Cerebellar nuclear complex (tissue), 1 donor: ENCODE measurements at places on chromosomes 1 and 21.
A peak's percentile ranks its signal among the peaks of the same experiment; 100 is the strongest.

- no peak for DNase-seq
Observed at GRCh38 chr1:107142140-107142542, 1.3 kb downstream of the NTNG1 start.

GRCh38 chr1:171220081-171220420 is 28.2 kb upstream of the FMO1 start:
- DNase-seq, result no peak

- no peak for DNase-seq
Observed at GRCh38 chr1:185156288-185156853, 382 bp downstream of the TRMT1L start.

- no peak for DNase-seq
Observed at GRCh38 chr1:67300561-67300960, 7.1 kb upstream of the IL12RB2 start.

DNA sequence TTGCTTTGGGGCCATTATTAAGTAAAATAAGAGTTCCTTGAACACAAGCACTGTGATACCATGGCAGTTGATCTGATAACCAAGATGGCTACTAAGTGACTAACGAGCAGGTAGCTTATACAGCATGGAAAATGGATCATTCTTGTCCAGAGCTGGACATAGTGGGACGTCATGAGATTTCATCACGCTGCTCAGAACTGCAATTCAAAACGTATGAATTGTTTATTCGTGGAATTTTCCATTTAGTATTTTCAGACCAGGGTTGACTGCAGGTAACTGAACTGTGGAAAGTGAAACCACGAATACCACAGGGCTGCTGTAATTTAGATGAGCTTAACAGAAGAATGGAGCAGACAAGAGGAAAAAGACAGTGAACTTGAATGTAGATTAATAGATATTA is 38.9 kb downstream of the CCDC18 start:
- no peak for DNase-seq

GRCh38 chr1:84524590-84524989 is 18.2 kb upstream of the GNG5 start:
- no peak for DNase-seq

GRCh38 chr1:47513393-47513792 is 75.5 kb downstream of the FOXD2 start:
- DNase-seq, result no peak

DNA sequence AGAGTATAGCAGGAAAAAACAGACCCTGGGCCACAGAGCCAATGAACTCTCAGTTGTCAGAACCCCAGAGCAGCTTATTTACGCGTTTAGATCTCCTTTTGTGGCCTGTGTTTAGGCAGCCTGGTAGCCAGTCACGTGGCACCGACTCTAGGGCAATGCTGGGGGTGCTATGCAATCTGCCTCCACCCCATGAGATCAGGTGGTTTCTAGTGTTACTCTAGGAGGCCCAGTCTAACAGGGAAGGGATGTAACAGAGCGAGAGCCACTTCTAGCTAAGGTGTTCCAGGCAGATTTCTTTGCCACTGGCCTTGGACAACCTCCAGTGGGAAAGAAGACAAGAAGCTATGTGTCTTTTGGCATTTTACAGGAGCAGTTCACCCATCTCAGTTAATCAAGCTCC is 12.0 kb upstream of the A3GALT2 start:
- DNase-seq, result no peak

GRCh38 chr21:27122686-27123085 is 155.8 kb upstream of the ADAMTS5 start:
- no peak for DNase-seq

- DNase-seq, result no peak
Observed at GRCh38 chr1:61782771-61783170, 40.5 kb downstream of the PATJ start.

- no peak for DNase-seq
Observed at GRCh38 chr1:64470665-64471217, 812 bp downstream of the CACHD1 start.

- no peak for DNase-seq
Observed at GRCh38 chr1:247407180-247407616, 8.8 kb upstream of the NLRP3 start.

GRCh38 chr21:45316871-45317397 is 29.2 kb upstream of the POFUT2 start:
- no peak for DNase-seq

- DNase-seq, result no peak
Observed at GRCh38 chr1:25501235-25502058, 42.0 kb upstream of the LDLRAP1 start.

GRCh38 chr1:32465578-32465933 is 684 bp downstream of the ZBTB8B start:
- no peak for DNase-seq

- no peak for DNase-seq
Observed at GRCh38 chr1:116875391-116875790, 34.3 kb upstream of the PTGFRN start.

DNA sequence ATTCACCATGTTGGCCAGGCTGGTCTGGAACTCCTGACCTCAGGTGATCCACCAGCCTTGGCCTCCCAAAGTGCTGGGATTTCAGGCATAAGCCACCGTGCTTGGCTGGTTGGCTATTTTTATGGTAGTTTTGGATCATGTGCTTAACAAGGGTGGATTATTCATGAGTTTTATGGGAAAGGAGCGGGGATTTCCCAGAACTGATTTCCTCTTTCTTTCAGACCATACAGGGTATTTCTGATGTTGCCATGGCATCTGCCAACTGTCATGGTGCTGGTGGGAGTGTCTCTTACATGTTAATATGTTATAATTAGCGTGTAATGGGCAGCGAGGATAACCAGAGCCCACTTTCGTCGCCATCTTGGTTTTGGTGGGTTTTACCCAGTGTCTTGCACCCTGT is 3.2 kb downstream of the TRPM2 start:
- no peak for DNase-seq

DNA sequence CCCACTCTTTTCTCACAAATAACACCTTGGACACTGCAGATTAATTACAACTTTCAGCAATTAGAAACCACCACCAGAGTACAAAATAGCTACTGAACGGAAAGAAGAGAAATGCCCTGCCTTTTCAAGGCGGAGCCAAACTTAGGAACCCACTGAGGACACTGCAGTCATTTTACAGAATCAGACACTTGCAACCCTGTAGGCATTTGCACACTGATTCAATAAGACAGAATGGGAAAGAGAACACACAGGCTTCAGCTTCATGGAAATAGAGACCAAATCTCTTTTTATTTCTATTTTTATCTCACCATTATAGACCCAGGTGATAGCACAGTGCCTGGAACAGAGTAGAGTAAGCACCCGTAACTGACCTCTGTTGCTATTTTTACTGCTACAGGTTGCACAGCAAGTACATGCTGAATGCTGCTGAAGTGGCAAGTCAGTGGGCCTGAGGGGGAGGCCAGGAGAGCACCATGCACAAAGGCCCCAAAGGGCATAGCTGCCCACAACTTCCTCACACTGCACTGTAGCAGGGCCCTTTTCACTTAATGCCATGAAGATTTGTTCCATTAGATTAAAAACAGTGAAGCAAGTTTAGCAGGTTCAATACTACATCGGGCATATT is 50.7 kb upstream of the EDARADD start:
- DNase-seq, result no peak

DNA sequence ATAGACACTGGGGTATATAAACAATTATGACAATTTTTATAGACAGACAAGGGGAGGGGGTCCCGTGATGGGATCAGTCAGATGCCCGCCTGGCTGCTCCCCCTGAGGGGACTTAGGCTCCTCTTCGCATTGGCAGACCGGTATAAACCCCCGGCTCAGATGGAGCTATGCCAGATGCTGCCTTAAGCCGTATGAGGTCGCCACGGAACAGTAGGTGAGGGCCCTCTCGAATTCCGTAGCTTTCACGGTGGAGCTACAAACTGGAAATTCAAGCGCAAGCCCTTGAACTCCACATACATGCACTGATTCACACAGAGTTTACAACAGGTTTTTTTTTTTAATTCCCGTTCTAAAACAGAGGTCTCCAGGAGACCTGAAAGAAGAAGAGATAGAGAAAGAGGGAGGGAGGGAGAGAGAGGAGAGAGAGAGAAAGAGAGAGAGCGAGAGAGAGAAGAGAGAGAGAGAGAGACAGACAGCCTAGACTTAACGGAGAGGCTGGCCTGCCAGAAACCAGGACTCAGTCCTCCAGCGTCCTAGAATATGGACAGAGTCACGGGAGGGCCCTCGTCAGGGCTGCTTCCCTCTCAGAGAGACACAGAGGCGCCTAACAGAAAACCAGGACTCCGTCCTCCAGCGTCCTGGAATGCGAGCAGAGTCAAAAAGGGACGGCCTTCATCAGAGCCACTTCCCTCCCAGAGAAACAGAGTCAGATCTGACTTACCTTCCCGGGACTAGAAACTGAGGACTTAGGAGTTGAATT is 24.4 kb upstream of the TMEM54 start:
- no peak for DNase-seq

GRCh38 chr21:27795418-27795817 is 828.5 kb upstream of the ADAMTS5 start:
- DNase-seq, result no peak

GRCh38 chr21:33214056-33214455 is 15.7 kb upstream of the IFNAR2 start:
- DNase-seq, result no peak

DNA sequence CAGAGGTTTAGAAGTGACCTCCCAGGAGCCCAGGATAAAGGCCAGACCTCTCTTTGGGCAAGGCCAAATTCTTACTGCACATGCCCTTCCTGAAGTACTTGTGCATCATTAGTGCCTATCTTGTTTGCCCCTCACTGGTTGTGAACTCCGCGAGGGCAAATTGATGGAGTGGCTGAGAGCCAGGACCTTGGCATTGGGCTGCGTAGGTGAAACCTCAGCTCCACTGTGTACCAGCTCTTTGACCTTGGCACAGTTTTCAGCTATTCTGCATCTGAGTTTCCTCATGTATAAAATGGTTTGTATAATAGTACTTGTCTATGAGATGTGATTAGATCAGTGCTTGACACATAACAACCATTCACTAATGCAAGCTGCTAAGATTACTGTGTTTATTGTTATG is 11.5 kb downstream of the OTUD3 start:
- no peak for DNase-seq

DNA sequence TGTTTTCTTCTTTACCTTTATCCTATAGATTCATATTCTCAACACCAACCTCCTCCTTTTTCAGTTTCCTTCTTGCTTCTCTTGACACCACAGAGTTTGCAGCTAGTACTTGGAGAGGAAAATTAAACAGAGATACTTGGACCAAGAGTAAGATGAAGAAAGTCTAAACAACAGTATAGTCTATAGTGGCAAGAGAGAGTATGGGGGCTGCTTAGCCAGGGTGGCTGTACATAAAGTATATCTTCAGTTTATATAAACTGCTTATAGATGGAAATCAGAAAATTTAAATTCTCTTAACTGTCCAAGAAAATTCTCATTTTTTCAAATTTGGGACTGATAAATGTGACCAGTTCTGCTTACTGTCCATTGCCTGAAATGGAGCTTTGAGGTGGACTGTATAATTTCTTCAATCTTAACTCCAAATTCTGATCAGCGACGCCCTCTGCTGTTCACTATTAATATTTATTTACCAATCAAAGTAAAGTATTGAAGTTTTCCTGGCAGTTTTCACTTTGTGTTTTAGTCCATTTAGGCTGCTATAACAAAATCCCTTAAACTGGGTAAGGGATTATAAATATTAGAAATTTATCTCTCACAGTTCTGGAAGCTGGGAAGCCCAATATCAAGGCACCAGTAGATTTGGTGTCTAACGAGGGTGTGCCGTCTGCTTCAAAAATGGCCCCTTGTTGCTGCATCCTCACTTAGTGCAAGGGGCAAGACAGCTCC is 14.8 kb upstream of the METTL18 start:
- DNase-seq, result no peak

DNA sequence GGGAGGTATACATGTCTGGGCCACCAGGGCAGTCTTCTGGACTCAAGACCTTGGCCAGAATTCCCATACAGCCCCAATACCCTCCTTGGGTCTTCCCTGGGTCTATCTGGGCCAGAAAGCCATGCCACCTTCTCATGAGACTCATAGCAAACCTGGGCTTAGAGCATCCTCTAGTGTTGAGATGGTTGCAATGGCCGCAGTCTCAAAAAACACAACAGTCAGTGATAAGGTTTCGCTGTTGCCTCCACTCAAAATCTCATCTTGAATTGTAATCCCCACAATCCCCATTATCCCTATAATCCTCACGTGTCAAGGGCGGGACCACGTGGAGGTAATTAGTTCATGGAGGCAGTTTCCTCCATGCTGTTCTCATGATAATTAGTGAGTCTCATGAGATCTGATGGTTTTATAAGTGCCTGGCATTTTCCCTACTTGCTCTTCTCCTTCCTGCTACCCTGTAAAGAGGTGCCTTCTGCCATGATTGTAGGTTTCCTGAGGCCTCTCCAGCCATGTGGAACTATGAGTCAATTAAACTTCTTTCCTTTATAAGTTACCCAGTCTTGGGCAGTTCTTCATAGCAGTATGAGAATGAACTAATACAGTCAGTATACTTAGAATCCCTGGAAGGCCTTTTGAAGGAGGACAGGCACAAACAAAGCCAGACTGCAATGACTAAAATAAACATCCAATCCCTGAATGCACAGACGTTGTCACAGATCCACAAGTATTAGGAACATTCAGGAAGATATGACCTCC is 77.0 kb downstream of the CTH start:
- DNase-seq, result no peak

- peak; percentile 52 for DNase-seq
Observed at GRCh38 chr1:209569455-209570207, 13.9 kb upstream of the CAMK1G start.

GRCh38 chr1:118154220-118154619 is 30.8 kb downstream of the SPAG17 start:
- no peak for DNase-seq

- DNase-seq, result no peak
Observed at GRCh38 chr1:180262628-180263488, 32.8 kb downstream of the LHX4 start.

- no peak for DNase-seq
Observed at GRCh38 chr1:218527737-218528136, 182.6 kb downstream of the TGFB2 start.

DNA sequence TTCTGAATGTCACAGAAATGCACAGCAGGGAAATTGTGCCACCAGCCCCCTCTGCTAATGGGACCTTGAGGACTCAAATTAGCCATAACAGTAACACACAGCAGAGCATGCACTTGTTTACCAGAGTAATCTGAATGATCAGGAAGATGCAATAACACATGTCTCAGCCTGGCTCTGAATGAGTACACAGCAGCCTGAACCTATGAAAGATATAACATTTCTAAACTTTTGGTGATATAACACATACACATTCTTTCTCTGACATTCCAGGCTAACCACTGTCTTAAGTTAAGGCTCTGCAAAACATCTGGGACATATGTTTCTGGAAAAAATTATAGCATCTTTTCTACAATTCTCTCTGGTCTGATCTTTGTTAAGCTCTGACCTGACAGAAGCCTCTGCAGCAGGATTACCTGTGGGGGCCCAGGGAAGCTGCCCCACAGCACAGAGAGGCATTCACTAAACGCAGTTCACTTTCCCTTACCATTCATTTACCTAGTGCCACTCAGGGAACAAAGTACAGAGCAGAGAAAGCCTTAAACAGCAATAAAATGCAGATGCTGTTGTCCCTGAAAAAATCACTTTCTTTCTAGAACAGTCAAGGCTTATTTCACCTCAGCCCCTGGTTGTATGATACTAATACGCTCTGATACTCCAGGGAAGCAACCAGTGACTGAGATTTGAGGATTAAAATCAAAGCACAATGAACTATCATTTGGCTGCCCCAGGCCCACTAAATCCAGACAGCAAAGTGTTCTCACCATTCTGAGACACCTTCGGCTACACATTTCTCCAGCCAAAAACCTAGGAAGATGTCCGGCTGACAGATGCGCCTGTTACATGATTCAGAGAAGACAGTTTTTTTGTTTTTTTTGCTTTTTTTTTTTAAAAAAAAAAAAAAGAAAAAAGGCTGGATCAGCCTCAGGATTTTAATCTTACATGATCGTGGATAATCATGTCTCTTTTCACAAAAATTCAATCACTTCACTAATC is 54.0 kb upstream of the CNN3 start:
- DNase-seq, result no peak
